ENCODE measurements at places on chromosomes 12 and 14.

DNA sequence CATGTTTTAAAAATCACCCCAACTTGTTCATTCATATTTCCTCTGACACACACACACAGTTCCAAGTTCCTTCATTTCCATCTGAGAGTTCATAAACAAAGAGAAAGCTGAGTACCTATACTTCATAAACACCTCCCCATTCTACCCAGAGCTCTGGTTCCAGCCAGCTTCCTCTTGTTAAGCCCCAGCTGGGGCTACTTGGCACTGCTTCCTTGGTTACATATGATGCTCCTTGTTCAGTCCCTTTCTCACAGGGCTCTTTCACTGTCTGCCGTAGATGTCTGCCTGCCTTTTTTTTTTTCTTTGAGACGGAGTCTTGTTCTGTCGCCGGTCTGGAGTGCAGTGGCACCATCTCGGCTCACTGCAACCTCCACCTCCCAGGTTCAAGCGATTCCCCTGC lies 77.5 kb downstream of the COX16 start:
- H3K27me3 ChIP-seq, result peaks cover 43% of the 10 kb centered on the region
- H3K4me3 ChIP-seq, result no peak overlapping the region
- DNase-seq, result no peak

DNA sequence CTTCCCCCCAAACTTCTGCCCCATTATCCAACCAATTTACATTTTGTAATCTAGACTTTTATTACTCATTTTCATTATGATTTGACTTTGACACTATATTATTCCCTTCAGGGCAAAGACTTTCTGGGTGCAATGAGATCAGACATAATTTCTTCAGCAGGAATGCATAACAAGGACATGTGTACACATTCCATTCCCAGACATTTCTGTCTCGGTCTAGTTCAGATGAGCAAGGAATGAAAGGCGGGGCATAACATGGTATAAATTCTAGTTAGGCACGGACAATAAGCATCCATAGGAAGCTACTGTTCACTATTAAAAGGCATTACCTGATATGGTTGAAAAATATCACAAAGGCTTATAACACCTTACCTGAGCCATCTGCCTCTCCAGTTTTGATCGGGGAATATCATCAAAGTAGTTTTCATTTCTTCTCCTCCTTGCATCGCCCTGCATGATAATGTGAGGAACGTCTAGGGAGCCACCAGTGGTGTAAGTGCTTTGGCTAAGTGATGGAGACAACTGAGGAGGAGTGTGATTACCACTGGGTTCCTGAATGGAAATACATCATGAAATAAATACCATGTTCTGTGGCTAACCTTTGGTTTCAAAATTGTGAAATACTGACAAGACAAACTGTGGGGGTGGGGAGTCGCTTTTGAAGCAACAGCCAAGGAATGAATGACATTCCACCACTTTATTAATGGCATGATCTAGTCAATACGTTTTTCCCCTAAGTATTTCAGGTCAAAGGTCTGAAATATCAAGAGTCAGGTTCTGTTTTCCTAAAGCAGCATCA lies 183.9 kb downstream of the APAF1 start:
- DNase-seq, result no peak
- no peak overlapping the region for H3K4me3 ChIP-seq
- H3K27ac ChIP-seq, result no peak overlapping the region
- H3K36me3 ChIP-seq, result no peaks in the 10 kb centered on the region
- no peaks in the 10 kb centered on the region for H3K4me1 ChIP-seq
- H3K27me3 ChIP-seq, result peaks cover 14% of the 10 kb centered on the region

DNA sequence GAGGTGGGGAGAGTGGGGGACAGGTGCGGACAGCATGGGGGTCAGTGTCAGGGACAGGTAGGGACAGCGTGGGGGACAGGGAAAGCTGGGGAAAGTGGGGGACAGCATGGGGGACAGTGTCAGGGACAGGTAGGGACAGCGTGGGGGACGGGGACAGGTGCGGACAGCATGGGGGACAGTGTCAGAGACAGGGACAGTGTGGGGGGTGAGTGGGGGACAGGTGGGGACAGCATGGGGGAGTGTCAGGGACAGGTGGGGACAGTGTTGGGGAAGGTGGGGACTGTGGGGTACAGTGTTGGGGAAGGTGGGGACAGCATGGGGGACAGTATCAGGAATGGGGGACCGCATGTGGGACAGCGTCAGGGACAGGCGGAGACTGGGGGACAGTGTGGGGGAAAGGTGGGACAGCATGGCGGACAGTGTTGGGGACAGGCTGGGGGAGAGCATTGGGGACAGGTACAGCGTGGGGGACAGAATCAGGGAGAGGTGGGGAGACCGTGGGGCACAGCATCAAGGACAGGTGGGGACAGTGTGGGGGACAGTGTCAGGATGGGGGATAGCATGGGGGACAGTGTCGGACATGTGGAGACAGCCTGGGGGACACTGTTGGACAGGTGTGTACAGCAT lies 96.1 kb downstream of the TMEM121 start:
- no peaks in the 10 kb centered on the region for H3K27me3 ChIP-seq
- peaks cover 35% of the 10 kb centered on the region for H3K36me3 ChIP-seq
- peak overlapping the region; percentile 76 for H3K27ac ChIP-seq
- no peak overlapping the region for H3K4me3 ChIP-seq
- H3K4me1 ChIP-seq, result peaks cover 18% of the 10 kb centered on the region
- DNase-seq, result no peak

DNA sequence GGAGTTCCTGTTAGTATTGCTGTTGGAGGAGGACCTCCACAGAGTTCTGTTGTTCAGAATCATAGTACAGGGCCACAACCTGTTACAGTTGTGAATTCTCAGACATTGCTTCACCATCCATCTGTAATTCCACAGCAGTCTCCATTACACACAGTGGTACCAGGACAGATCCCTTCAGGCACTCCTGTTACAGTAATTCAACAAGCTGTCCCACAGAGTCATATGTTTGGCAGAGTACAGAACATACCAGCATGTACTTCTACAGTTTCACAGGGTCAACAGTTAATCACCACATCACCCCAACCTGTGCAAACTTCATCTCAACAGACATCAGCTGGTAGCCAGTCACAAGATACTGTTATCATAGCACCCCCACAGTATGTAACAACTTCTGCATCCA lies 120.8 kb downstream of the ARID2 start:
- H3K36me3 ChIP-seq, result peaks cover 36% of the 10 kb centered on the region
- no peak overlapping the region for H3K4me3 ChIP-seq
- no peak for DNase-seq

GRCh38 chr14:88040146-88040545 lies 35.2 kb downstream of the GPR65 start:
- H3K27me3 ChIP-seq, result peaks cover 11% of the 10 kb centered on the region
- DNase-seq, result no peak
- H3K36me3 ChIP-seq, result no peaks in the 10 kb centered on the region
- H3K27ac ChIP-seq, result no peak overlapping the region

- H3K27ac ChIP-seq, result no peak overlapping the region
- no peak for DNase-seq
- no peak overlapping the region for H3K4me3 ChIP-seq
- peaks cover 21% of the 10 kb centered on the region for H3K4me1 ChIP-seq
- no peaks in the 10 kb centered on the region for H3K36me3 ChIP-seq
Measured at GRCh38 chr12:24991209-24992049, 42.5 kb upstream of the BCAT1 start.

DNA sequence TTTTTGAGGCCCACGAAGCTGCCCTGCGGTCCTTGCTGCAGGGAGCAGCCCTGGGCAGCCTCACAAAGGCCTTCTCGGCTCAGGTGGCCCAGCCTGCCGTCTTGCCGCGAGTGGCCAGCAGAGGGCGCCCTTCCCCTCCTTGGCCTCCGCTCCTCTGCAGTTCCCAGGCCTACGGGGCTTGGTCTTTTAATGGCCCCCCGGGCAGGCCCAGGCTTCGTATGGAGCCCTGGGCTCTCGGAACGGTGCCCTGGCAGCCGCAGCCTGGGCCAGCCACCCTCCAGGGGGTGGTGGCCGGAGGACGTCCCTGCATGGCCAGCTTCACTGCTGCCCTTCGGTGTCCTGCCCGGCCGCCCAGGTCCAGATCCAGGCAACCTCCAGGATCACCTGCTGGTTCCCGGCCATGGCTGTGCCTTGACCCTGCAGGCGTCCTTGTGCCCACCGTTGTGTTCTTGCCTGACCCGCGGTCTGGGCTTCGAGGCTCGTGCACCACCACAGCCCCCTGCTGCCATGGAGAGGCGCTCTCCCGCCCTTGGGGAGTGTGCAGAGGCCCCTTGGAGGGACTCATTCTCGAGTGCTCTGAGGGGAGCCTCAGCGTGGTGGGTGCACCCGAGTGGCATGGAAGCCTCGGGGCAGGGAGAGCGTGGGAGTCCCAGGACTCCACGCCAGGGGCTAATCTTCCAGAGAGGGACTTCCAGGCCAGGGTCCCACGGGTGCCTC lies 9.4 kb downstream of the ASPG start:
- no peak overlapping the region for H3K27ac ChIP-seq
- H3K4me3 ChIP-seq, result no peak overlapping the region
- DNase-seq, result peak; percentile 53
- H3K36me3 ChIP-seq, result no peaks in the 10 kb centered on the region
- H3K27me3 ChIP-seq, result peaks cover 12% of the 10 kb centered on the region
- peaks cover 5% of the 10 kb centered on the region for H3K4me1 ChIP-seq

DNA sequence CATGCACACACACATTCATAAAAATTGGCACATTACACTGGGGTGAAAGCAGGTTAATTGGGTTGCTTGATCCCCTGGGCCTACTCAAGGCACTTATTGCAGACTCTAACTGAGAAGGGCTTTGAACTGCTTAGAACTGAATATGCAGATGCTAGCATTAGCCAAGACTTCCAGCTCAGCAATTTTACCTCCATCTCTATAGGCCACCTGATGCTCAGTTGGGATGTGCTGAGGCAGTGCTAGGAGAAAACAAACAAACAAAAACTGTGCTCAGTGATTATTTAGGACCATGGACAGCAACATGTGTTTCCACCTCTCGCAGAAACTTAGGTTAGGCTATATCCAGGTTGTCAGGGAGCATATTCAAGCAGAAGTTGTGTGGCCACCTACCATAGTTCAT lies 124.8 kb upstream of the WSCD2 start:
- no peak for DNase-seq
- H3K4me3 ChIP-seq, result no peak overlapping the region
- peaks cover 36% of the 10 kb centered on the region for H3K27me3 ChIP-seq

GRCh38 chr12:50589650-50590435 lies 85.1 kb downstream of the DIP2B start:
- H3K27ac ChIP-seq, result no peak overlapping the region
- H3K4me1 ChIP-seq, result peaks cover 18% of the 10 kb centered on the region
- H3K27me3 ChIP-seq, result no peaks in the 10 kb centered on the region
- peaks cover 7% of the 10 kb centered on the region for H3K36me3 ChIP-seq
- H3K4me3 ChIP-seq, result no peak overlapping the region

DNA sequence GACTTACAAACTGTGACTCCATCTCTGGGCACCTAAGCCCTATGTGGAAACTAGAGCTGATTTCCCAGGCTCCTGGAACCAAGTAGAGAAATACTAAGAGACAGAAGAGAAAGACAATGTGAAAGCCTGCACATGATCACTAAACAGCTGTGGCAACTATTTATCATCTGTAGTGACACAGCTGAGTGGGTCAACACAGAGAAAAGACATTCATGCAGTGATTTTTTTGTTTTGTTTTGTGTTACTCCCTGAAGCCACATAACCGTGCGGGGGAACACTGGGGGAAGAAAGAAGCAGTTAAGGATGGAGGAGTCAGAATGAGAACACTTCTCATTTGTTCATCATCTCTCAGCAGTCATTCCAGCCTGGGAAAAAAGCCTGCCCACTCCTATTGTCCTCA lies 1.5 kb downstream of the PRR4 start:
- DNase-seq, result no peak
- peaks cover 5% of the 10 kb centered on the region for H3K4me1 ChIP-seq
- peaks cover 31% of the 10 kb centered on the region for H3K36me3 ChIP-seq
- H3K27ac ChIP-seq, result no peak overlapping the region
- H3K27me3 ChIP-seq, result no peaks in the 10 kb centered on the region
- H3K4me3 ChIP-seq, result no peak overlapping the region

DNA sequence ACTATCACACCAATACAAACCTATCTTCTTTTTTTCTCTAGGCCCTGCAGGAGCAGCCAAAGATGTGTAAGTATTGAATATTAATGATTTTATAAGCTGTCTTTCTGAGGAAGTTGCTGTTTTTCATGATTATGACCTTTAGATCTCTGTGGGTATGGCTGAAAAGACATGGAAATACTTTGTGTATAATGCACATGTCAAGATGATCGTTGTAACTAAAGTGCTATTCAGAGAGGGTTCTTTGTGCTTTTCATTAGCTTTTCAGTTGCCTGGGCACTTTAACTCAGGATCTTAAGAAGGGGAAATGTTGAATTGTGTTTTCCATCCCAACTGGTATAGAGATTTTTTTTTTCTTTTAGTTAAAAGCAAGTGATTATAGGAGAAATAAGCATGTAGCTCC lies 18.1 kb downstream of the C12orf75 start:
- H3K27me3 ChIP-seq, result no peaks in the 10 kb centered on the region
- peaks cover 40% of the 10 kb centered on the region for H3K4me1 ChIP-seq
- peaks cover 13% of the 10 kb centered on the region for H3K36me3 ChIP-seq
- H3K27ac ChIP-seq, result no peak overlapping the region
- no peak for DNase-seq
- H3K4me3 ChIP-seq, result no peak overlapping the region

GRCh38 chr12:42767326-42767954 lies 177.9 kb upstream of the PRICKLE1 start:
- H3K4me3 ChIP-seq, result no peak overlapping the region
- DNase-seq, result no peak
- H3K4me1 ChIP-seq, result no peaks in the 10 kb centered on the region
- no peaks in the 10 kb centered on the region for H3K36me3 ChIP-seq

All from stimulated activated naive B cell treated with anti-CD40 and anti-IgM and Interleukin-4, amounts not matched to agents 10 μg/mL and 1 μg/mL and 100 μg/mL, for 72 hours (primary cell).